Sigmoid colon (tissue), 7 donors: ENCODE measurements at places on chromosomes 11 and 22. TPM values are rescaled to one million over a fixed set of nuclear protein-coding genes. Genes with fewer than 3 reads are reported as not detected.

The SLC22A25 gene
- not detected for polyA plus RNA-seq

DNA sequence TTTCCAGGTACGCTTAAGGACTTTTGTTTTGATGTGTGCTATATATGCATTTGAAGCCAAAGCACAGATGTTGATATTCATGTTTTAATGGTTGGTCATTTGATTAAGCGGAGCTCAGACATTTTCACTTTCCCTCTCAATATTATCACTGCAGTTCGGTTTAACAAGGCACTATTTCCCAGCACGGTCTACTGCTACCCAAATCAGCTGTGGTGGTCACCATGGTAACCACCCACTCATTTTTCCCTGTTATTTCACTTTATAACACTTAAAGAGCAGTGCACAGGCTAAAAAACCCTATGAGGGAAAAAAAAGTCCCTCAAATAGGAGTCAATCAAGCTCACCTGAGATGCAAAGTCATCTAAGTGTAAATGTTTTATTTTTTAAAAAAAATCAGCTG is 439.6 kb upstream of the CCDC90B start:
- H3K27ac ChIP-seq = no peak overlapping the region
- no peaks in the 10 kb centered on the region for H3K4me1 ChIP-seq
- no peak overlapping the region for H3K4me3 ChIP-seq
- H3K27me3 ChIP-seq = no peaks in the 10 kb centered on the region

The RHOD gene
- polyA plus RNA-seq = 11.4 TPM

- no peak for DNase-seq
- no peaks in the 10 kb centered on the region for H3K27me3 ChIP-seq
- H3K36me3 ChIP-seq = peaks cover 33% of the 10 kb centered on the region
- no peak overlapping the region for H3K27ac ChIP-seq
Measured at GRCh38 chr11:63906585-63906984, 10.4 kb downstream of the RCOR2 start.

DNA sequence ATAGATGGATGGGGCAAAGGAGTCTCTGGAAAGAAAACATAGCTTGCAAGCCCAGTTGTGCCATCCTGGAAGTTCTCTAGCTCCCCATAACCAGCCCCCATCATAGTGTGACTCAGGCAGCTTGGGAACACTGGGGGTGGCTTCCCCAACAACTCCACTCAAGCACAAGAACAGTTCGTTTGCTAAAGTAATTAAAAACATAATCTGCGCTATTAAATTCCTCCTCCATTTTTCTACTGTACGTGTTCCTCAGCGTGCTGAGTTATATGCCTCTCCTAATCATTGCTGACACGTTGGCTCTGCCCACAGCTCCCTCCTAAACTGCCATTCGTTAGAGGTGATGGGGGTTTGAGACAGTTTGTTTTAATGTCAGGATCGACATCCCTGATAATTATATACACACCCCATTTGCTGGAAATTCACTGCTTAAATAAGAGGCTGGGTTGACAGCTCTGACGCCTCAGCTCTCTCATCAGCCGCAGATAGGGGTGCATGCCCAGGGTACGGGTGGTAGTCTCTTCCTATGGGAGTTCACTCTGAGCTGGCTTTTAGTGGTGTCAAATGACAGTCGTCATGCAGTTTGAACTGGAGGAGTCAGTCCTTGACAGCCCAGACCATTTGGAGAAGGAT is 59.5 kb upstream of the SEZ6L start:
- no peaks in the 10 kb centered on the region for H3K36me3 ChIP-seq
- H3K27ac ChIP-seq = no peak overlapping the region
- no peak for DNase-seq
- no peaks in the 10 kb centered on the region for H3K4me1 ChIP-seq
- no peak overlapping the region for H3K4me3 ChIP-seq

DNA sequence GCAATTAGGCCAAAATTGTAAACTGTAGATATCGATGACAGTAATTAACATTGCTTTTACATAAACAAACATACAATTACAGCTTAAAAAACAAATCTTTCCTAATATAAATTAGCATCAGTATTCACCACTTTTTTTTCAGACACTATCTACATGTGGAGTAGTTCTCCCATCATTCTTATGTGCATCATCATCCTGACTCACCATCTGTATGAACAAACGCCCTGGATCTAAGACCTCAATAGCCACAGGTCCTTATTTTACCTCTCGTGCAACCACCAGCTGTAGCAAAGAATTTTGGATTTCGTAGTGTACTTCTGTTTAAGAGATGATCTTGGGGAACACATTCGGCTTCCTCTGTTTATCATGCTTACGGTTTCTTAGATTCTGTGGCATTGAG is 551.9 kb upstream of the KIRREL3 start:
- H3K36me3 ChIP-seq = no peaks in the 10 kb centered on the region
- no peak overlapping the region for H3K27ac ChIP-seq
- no peaks in the 10 kb centered on the region for H3K27me3 ChIP-seq
- DNase-seq = no peak
- no peaks in the 10 kb centered on the region for H3K4me1 ChIP-seq
- H3K4me3 ChIP-seq = no peak overlapping the region

DNA sequence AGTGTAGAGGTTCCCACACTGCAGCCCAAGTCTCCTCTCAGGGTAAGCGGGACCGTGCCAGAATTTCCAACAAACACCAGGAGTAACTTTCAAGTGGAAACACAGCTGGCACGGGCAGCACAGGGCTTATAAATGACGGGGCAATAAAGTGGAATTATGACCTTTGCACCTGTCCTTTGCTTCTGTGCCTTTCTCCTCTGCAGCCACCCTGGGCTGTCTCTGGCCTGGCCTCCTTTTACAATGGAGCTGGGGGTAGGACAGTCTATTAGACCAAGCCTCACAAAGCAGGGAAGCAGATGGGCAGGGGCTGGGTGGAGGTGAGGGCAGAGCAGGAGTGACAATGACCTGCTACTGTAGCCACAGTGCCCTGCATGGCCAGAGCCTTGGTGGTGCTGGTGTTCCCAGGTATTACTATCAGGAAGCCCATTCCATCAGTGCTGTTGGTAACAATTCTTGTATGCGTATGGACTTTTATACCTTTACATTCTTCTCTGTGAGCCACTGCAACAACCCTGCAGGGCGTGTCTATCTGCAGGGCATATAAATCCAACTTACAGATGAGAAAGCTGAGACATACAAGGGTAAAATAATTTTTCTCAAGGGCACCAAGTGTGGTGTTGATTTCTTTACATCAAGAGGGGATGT is 387.8 kb downstream of the CTTN start:
- H3K36me3 ChIP-seq = no peaks in the 10 kb centered on the region
- H3K4me3 ChIP-seq = no peak overlapping the region
- no peaks in the 10 kb centered on the region for H3K4me1 ChIP-seq
- no peak overlapping the region for H3K27ac ChIP-seq

- no peaks in the 10 kb centered on the region for H3K36me3 ChIP-seq
- H3K27ac ChIP-seq = no peak overlapping the region
- no peak overlapping the region for H3K4me3 ChIP-seq
- no peaks in the 10 kb centered on the region for H3K27me3 ChIP-seq
Measured at GRCh38 chr11:120854988-120855387, 168.9 kb upstream of the TBCEL start.

DNA sequence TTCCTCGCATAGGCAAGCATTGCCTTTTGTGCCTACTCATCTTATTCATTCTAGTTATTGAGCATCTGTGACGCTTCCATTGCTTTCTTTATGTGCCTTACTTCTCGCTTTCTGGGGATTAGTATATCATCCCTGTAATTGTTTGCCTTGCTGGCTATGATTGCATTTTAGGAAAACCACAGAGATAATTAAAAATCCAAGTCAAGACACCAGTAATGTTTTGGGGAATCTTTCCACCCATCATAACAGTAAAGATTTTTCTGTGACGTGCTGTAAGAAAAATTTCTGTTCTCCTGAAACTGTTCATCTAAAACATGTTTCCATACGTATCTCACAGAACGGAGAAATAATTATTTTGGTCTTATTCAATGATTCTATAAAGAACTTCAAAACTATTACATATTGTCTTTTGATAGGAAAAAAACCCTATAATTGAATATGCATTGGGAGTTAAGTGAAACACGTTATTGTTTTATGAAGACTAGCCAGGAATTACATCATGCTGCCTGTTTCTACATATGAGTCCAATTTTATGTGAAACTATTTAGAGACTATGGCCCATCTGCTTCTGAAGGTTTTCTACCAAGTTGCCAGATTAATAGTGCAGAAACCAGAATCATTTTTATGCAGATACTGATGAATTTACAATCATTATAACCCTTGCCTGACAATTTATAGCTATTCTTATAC is 133.7 kb upstream of the FIBIN start:
- no peak for DNase-seq
- no peak overlapping the region for H3K4me3 ChIP-seq
- H3K4me1 ChIP-seq = peaks cover 8% of the 10 kb centered on the region
- H3K27me3 ChIP-seq = no peaks in the 10 kb centered on the region
- H3K27ac ChIP-seq = no peak overlapping the region
